Activated naive CD4-positive, alpha-beta T cell (primary cell): ENCODE measurements at places on chromosomes 12 and 14.

GRCh38 chr14:84535976-84536375, 994.0 kb upstream of the FLRT2 start:
- DNase-seq = no peak

GRCh38 chr12:31896514-31897039, 62.6 kb upstream of the RESF1 start:
- peak; percentile 54 for DNase-seq

DNA sequence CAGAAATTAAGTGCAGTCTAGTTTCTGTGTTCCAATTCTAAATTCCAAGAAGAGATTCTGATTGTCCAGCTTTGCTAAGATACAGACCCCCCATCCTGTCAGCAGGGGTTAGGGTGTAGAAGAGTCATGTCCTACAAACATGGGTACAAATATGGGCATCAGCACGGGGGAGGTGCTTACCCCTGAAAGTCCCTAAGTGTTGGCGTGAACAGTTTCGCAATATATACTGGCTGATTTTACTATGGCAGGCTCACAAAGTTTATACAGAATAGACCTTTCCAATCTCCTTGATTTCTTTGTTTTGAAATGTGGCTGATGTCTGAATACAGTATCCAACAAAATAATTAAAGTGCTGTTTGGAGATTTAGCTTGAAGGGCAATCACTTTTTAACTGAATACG, 71.6 kb upstream of the PPM1H start:
- no peak for DNase-seq

DNA sequence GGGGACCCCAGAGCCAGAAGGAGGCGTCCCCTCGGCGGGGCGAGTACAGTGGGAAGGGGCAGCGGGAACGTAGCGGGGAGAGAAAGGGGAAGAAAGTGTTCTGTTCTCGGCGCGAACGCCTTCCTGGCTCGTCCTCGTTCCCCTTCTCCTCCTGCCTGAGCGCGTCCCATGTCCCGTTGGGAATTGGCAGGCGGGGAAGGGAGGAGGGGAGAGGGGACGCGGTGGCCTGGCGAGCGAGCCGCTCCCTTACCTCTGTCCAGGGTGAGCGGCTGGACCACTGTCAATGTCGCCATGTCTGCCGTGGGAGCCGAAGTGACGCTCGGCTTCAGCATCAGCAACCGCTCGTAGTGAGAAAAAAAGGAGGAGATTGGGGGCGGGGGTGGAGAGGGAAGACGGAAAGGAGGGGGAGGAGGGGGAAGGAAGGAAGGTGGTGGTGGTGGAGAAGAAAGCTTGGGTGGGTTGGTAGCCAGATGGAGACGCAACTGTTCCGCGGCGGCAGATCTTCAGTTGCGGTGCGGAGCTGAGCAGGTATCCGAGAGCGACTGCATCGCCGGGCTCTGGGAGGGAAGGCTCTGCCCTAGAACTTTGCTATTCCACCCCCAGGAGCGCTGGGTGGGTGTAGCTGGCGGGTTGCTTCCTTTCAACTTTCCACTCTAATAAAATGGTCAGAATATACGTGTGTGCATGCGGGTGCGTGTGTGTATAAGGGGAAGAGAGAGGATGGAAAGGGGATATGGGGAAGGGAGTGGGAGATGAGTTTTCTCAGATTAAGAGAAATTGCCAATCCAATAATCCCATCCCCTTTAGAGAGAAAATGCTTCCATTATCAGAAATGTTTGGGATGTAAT, at the start of gene LIN7A:
LIN7A (minus strand) TSS at position 544 of the 848 bp plus-strand sequence; CDS start at position 332, 212 bp downstream.
- DNase-seq = no peak

GRCh38 chr12:172732-173161, 41.2 kb downstream of the SLC6A12 start:
- no peak for DNase-seq
